ENCODE measurements at places on chromosomes 4 and X.

- DNase-seq = no peak
Observed at GRCh38 chrX:105018865-105019264, 201.6 kb downstream of the TEX13A start.

DNA sequence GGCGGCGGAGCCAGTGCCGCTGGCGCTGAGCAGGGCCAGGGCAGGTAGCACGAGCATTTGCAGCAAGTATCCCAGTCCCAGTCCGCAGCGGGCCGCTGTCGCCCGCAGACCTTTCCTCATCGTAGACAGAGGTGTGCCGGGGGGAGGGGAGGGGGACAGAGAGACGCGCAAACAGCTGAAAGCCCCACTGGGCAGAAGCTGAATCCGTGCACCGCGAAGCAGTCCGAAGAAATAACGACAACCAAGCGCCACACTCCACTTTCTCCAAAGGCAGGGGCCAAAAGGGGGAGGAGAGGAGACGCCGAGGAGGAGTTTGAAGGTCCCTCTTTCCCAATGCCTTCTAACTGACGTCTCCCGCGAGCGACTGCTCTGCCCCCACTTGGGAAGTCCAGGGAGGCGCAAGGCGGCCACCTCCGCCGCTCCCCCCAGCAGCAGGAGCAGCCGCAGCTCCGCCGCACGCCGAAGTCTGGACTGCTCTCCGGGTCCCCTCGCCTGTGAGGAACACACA, at the start of gene UNC5C:
TSS of gene UNC5C (minus strand) at position 236 of the 508 bp plus-strand sequence.
- no peak for DNase-seq

DNA sequence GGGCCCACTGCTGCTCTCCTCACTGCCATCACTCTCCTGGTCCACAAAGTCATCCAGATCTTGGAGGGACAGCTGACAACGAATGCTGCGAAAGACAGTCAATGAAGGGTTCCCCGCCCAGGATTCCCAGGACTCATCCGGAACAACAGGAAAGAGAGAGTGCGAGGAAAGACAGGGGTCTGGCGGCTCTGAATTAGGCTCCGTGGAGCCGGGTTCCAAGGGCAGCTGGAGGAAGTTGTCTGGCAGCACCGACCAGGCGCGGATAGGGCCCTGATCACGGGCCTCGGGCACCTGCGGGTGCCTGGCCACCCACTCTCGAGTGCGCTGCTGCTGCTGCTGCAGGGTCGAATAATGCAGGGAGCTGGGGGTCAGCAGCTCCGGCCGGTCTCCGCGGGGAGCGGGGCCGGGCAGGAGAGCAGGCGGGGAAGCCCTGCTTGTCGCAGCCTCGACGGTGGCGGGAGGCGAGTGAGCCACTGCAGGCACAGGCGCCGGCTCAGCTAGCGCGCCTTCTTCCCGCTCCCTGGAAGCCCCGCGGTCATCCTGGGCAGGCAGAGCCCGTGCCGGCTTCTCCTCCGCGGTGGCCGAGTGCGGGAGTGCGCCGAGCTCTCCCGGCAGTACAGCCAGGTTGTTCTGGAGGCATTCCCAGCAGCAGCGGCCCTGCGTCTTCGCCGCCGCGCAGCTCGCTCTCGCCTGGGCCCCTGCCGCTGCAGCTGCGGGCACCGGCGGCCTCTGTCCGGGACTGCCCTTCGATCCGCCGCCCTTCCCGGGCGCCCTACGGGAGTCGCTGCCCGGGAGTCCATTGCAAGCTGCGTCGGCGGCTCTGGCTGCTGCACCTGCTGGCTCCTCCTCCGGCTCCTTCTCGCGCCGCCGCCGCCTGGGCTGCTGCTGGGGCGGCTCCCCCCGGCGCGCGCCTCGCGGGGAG, 1.1 kb downstream of the SOWAHB start:
- DNase-seq = no peak

- no peak for DNase-seq
Observed at GRCh38 chr4:145881576-145881975, 57.0 kb downstream of the ZNF827 start.

GRCh38 chrX:124805486-124805885, 459.1 kb downstream of the SH2D1A start:
- DNase-seq = no peak

DNA sequence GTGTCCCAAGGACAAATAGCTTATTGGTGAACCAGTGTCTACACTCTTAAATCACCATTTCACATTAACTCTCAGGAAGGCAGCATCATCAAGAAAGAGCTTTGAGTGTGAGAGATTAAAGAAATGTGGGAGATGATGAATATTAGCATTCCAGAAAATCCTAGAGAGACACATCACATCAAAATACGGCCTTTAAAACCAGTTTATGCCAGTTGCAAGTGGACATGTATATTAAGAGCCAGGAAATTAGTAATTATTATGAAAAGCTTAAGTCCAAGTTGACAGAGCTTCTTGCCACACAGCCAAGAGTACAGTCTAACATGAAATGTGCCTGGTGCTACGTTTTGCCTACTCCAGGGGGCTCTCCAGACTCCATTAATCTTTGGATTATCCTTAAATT, 503.0 kb upstream of the BOD1L1 start:
- no peak for DNase-seq

DNA sequence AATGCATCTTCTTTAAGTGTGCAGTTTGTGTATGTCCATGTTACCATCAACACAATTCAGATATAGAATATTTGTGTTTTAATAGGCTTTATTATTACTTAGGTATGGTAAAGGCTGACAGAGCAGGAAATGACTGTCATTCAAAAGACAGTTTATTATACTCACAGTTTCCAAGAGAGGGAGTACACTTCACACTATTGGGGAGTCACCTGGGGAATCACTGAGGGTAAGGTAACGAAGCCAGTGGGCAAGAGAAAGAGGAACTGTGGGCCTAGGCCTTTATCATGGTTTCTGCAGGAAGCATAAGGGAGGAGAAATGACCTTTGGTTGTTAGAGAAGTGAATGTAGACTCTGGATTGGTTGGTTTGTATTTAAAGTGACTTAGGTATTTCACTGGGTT, 235.1 kb upstream of the HCCS start:
- DNase-seq = no peak

DNA sequence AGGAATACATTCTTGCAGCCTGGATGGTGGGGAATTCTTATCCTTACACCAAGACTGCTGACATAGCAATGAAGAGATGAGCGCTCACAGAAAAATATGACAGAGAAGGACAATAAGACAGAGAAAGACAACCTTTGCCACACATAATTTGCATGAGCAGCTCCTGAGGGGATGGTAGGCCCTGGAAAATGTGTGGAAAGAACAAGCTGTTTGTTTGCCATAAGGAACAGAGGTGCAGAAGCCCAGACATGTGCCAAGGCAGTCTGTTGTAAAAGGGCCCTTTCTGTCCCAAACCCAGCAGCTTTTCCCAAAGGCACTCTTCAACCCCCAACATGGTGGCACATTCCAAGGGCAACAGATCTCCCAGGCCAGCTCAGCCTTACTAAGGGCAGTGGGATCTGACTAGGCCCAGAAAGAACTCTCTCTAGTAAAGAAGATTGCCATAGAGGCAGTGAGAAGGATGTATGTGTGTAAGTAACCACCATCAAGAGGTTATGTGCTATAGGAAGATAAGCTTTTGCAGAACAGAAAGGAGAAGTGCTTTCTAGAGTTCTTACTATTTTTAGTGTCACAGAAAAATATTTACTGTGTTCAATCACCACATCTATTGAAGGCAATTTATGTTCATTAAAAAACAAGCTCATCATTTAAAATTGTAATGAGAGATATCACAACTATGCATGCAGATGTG, 287.0 kb upstream of the RASGEF1B start:
- no peak for DNase-seq

GRCh38 chr4:20638825-20639224, 61.4 kb upstream of the PACRGL start:
- DNase-seq = no peak

- no peak for DNase-seq
Observed at GRCh38 chr4:157727163-157727562, 445.7 kb downstream of the GASK1B start.

- no peak for DNase-seq
Observed at GRCh38 chrX:97747346-97747745, 863.6 kb downstream of the RPA4 start.

GRCh38 chr4:16226816-16227461, 668 bp upstream of the TAPT1 start:
- DNase-seq = no peak

DNA sequence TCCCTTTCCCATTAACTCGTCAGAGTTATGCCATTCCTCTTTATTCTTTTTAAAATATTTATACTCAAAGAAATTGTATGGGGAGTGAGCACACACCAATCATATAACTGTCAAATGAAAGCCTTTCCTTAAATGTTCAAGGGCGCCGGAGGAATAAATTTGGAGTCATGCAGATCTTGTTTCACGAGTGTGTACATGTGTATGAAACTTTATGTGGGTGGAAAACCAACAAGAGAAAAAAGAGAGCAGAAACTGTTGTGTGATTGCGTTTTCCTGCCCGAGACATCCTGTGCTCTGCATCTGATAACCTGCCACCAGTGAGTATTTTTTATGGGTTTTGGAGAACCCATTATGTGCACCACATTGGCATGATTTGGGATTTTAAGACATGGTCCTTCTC, 88.3 kb downstream of the FHDC1 start:
- DNase-seq = no peak

Data from AG04450 (cell line).